ENCODE measurements at places on chromosomes 5 and 9. TPM values are rescaled to one million over a fixed set of nuclear protein-coding genes. Genes with fewer than 3 reads are reported as not detected.

TOR4A gene
- total RNA-seq = 5.1 TPM

AGGF1 gene
- 14.6 TPM for total RNA-seq

PDZD2 gene
- total RNA-seq = 0.67 TPM

SLC36A3 gene
- not detected for total RNA-seq

DND1 gene
- total RNA-seq = 0.92 TPM

SPATA31C1 gene
- 0.05 TPM for total RNA-seq

FOXD4L3 gene
- total RNA-seq = 0.08 TPM

SUSD3 gene
- total RNA-seq = 4.1 TPM

MCIDAS gene
- not detected for total RNA-seq

PCDHB8 gene
- total RNA-seq = 0.08 TPM

SPINK7 gene
- total RNA-seq = not detected

SLC46A2 gene
- total RNA-seq = 0.17 TPM

ZNF658 gene
- total RNA-seq = 2.9 TPM

SUB1 gene
- total RNA-seq = 51.8 TPM

TMEM174 gene
- total RNA-seq = not detected

PPP2R2B gene
- 6.3 TPM for total RNA-seq

GRXCR2 gene
- total RNA-seq = not detected

STKLD1 gene
- total RNA-seq = 0.25 TPM

SPAAR gene
- 2.4 TPM for total RNA-seq

HSPB3 gene
- not detected for total RNA-seq

CCDC192 gene
- not detected for total RNA-seq

FGD3 gene
- 5.5 TPM for total RNA-seq

ARHGEF37 gene
- 3.3 TPM for total RNA-seq

FBP1 gene
- 27.8 TPM for total RNA-seq

RAB24 gene
- 8.5 TPM for total RNA-seq

COL15A1 gene
- total RNA-seq = 0.42 TPM

FGF10 gene
- total RNA-seq = 0.25 TPM

PCDHGA10 gene
- total RNA-seq = 3.9 TPM

All from liver (tissue), 10 donors.